ENCODE measurements at places on chromosomes 3 and 15.

GRCh38 chr3:70250492-70250891 lies 61.9 kb downstream of the MDFIC2 start:
- no peak for DNase-seq

GRCh38 chr15:56600380-56600779 lies 132.9 kb downstream of the ZNF280D start:
- DNase-seq: no peak

GRCh38 chr15:73026511-73027054 lies 25.7 kb upstream of the NEO1 start:
- no peak for DNase-seq

GRCh38 chr3:137796993-137797392 lies 32.9 kb downstream of the SOX14 start:
- DNase-seq: no peak

DNA sequence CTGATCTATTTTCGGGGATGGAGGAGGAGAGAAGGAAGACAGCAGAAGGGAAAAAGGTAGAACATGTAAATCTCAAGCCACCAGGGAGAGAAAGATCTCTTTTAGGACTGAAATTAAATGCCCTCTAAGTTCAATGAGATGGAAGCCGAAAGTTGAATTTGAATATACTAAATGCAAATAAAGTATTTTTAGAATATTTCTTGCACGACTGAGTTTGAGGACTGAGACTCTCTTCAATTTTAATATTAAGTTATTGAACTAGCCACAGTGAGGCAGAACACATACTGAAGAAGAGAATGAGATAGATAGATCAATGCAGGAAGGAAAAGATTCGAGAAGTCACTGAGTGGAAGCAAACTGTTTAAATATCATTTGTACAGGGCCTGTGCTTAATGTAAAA lies 399.9 kb upstream of the CBLB start:
- DNase-seq: no peak

- no peak for DNase-seq
Measured at GRCh38 chr3:52551118-52551517, 14.7 kb downstream of the UQCC5 start.

Data from GM10248 (cell line).